ENCODE measurements at places on chromosomes 16 and 17. TPM values are rescaled to one million over a fixed set of nuclear protein-coding genes. Genes with fewer than 3 reads are reported as not detected.

GRCh38 chr16:88282564-88283395, 100.0 kb upstream of the ZNF469 start:
- DNase-seq: no peak

- no peak for DNase-seq
These were observed 9.1 kb downstream of the FOXK2 start for GRCh38 chr17:82528484-82529265.

GRCh38 chr16:67000384-67001351, 12.3 kb downstream of the CES4A start:
- DNase-seq: no peak

EZH1 gene
- 20.8 TPM for total RNA-seq

UNC45B gene
- total RNA-seq: 0.15 TPM

EVPLL gene
- total RNA-seq: not detected

DGKE gene
- 7.4 TPM for total RNA-seq
